ENCODE measurements at places on chromosomes 4 and X.

DNA sequence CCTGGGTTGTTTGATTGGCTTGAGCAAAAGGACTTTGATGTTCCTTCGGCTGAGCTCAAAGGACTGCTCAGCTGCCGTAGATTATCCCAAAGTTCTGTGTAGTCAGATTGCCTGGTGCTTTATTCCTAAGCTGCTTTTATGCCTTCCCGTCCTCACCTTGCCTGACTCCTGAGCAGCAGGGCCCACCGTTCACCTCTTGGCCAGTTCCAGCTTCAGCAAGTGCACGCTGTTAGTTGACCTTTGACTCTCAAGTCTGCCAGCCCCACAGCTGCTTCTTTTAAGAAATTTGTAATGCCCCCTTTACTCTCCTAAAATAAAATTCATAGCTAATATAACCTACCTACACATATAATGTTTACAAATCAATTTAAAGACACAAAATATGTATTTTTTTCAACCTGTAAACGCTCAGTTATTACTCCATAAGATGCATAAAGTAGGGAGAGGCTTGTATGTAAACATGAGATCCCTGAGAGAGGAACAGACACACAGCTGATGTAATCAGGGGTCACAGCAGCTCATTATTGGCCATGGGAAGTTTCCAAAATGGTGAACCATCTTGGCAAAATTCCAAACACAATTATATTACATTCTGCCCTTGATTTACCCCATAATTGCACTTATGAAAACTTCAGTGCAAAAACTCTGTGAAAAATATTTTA is 28.6 kb downstream of the UCHL1 start:
- no peak for DNase-seq

DNA sequence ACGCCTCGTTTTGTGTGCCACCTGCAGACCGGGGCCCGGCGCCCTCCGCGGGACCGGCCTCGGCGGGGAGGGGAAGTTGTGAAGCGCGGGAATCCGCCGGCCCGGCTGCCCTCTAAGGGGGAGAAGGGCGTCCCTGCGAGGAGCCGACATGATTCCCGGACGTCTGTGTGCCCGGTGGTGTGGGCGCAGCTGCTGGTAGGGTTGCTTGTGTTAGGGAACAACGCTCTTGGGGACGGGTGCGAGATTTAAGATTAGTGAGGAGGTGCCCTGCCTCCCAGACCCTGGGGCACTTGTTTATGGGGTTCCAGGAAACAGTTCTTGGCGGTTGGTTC is 627 bp downstream of the CDKN2AIP start:
- no peak for DNase-seq

- no peak for DNase-seq
Observed at GRCh38 chrX:1717373-1717772, 102.5 kb downstream of the ASMT start.

DNA sequence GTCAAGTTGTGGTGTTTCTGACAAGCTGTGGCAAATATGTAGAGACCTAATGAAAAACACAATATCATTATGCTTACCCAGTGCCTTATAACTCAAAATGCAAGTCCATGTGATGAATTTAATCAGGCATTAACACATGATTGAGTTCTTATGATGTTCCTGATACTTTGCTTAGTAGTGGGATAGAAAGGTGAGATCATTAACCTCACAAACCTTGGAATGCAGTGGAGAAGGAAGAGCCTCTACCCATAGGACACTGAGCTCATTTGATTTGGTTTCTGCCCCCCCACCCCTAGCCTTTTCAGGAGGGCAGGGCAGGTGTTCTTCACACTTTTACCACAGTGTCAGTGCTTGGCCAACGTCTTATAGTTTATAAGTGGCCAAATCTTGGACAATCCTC is 683.6 kb upstream of the CPEB2 start:
- DNase-seq: no peak

GRCh38 chr4:154024097-154024694 is 235.3 kb upstream of the SFRP2 start:
- no peak for DNase-seq

- no peak for DNase-seq
Observed at GRCh38 chr4:39118034-39118658, 56.1 kb downstream of the KLHL5 start.

- no peak for DNase-seq
Observed at GRCh38 chr4:130183766-130184165, 1087.8 kb downstream of the C4orf33 start.
